ENCODE measurements at places on chromosomes 3 and 15.

GRCh38 chr3:195025884-195026200, 245.1 kb downstream of the XXYLT1 start:
- no peak for DNase-seq

- DNase-seq: no peak
Measured at GRCh38 chr3:55267206-55267930, 219.7 kb downstream of the WNT5A start.

GRCh38 chr3:61030469-61031035, 220.7 kb downstream of the FHIT start:
- DNase-seq: peak; percentile 44

DNA sequence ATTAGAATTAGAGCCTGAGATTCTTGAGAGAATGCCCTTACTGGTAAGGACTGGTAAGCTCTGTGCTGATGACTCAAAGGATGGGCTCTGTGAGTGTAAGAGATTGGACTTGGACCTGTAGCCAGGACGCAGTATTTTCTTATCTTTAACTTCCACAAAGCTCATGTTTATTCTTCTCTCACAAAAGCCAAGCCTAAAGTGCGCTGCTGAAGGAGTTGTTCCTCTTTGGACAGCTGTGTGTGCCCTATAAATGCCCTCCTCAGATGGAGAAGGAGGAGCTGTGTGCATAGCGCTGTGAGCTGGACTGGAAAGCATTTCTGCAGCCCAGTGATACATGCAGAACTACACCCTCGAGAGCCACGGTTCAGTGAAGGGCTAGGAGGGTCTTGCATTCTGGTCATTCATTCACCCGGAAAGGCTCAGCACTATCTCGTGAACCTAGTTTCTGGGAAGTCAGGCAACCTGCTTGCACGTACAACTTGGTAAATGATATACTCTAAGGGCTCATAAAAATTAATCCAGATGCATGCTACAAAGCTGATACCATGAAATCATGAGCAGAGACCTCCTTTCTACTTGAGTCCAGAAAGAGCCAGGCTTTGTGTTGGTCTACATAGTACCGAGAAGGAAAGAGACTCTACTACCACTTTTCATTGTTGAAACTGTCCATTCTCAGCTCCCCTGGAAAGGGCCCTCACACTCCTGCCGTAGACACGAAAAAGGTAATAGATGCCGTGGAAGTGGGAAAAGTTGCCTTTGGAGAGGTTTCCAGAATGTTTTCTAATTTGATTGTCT, 103.0 kb upstream of the TBL1XR1 start:
- DNase-seq: no peak

DNA sequence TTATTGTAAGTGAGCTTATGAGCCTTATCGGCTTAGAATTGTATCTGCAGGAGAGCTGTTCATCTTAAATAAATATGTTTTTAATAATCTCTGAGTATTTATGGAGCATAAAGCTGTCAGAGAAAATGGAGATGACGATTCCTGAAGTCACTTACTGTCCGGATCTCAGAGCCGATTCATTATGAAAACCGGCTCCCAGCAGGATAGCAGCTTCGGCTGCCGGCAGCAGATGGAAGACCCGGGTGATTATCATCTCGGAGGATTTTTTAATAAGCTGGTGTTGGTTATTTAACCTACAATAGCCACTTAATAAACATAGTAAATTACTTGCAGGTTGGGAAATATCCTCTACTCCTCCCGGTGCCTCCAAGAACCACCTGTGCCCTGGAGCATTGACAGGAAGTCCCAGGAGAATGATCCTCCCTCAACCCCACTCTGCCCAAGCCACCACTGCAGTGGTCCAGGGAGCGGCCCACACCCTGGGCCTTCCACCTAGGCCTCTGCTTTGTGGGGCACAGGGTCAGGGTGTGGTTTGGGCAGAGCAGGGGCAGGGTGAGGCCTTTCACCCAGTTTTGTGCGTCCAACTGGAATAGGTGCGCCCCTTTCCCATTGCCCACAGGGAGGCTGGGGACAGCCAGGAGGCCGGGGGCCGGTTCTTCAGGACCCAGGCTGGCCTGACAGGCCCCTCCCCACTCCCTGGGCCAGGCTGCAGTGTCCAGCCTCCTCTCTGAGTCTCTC, 42.2 kb upstream of the PRR23E start:
- DNase-seq: no peak

GRCh38 chr3:170914690-170915089, 6.3 kb upstream of the EIF5A2 start:
- no peak for DNase-seq

GRCh38 chr3:147645761-147646160, 236.6 kb downstream of the ZIC1 start:
- no peak for DNase-seq

GRCh38 chr3:48696156-48696555, 10.4 kb upstream of the NCKIPSD start:
- DNase-seq: no peak

GRCh38 chr3:184636741-184637316, 75.0 kb downstream of the MAGEF1 start:
- peak; percentile 86 for DNase-seq

GRCh38 chr3:108838436-108838835, 15.8 kb downstream of the TRAT1 start:
- DNase-seq: no peak

GRCh38 chr3:143311096-143311495, 191.5 kb downstream of the CHST2 start:
- no peak for DNase-seq

GRCh38 chr3:128499724-128500275, 6.8 kb upstream of the GATA2 start:
- DNase-seq: no peak

- DNase-seq: no peak
Measured at GRCh38 chr3:14016900-14017475, 107.7 kb downstream of the CHCHD4 start.

DNA sequence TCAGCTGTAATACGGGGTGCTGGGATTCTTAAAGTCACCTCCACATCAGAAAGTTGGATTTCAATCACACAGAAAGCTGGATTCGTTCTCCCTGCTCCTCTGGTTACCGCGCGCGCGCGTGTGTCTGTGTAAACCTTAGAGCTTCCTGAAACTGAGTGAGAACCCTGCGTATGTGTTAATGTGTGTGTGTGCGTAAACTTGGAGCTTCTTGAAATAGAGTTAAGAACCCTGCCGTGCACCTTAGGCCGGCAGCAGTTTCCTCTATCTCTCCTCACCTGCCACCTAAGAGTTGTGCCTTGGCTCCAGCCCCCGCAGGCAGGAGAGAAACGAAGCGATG, 531 bp downstream of the LZTFL1 start:
- DNase-seq: no peak

GRCh38 chr15:74892313-74892712, 2.5 kb downstream of the MPI start:
- DNase-seq: no peak

- DNase-seq: no peak
Measured at GRCh38 chr3:13828501-13829265, 51.2 kb downstream of the WNT7A start.

DNA sequence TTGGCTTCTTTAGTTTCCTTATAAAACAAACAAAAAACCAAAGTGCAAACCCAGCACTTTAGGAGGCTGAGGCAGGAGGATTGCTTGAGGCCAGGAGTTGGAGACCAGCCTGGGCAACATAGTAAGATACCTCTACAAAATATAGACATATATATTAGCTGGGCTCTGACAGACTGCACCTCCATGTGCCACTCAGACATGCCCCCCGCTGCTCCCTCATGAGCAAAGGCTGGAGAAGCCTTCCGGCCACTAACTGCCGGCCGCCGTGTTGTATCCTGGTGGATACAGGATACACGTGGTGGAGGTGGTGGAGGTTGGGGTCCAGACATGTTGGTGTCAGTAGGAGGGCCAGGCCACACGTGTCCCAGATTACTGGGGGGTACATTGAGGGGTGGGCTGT, 29.4 kb upstream of the CCR4 start:
- no peak for DNase-seq

- DNase-seq: peak; percentile 66
Measured at GRCh38 chr3:51799879-51800749, 21.1 kb upstream of the IQCF6 start.

DNA sequence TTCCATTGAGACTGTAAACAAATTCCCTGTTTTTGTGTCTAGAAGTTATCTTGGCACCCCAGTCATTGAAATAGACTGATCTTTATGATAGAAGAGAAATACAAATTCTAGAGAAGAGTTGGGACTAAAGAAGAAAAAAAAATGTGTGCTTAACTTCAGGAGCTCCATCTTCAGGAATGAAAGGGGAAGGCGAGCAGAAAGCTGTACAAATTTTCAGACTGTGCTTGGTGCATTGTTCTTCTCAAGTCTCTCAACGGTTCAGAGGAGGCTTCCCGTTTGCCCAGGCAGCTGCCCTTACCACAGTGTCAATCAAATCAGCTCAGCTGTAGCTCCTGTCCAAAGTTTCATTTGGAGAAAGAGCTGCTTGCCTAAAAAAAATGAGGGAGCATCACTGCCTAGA, 41.7 kb downstream of the OXSM start:
- DNase-seq: peak; percentile 46

GRCh38 chr15:89167267-89168176, 53.9 kb downstream of the RLBP1 start:
- DNase-seq: peak; percentile 87

GRCh38 chr3:36944012-36944640, 728 bp downstream of the TRANK1 start:
- DNase-seq: no peak

GRCh38 chr3:128597900-128598299, 52.7 kb downstream of the RPN1 start:
- DNase-seq: no peak

DNA sequence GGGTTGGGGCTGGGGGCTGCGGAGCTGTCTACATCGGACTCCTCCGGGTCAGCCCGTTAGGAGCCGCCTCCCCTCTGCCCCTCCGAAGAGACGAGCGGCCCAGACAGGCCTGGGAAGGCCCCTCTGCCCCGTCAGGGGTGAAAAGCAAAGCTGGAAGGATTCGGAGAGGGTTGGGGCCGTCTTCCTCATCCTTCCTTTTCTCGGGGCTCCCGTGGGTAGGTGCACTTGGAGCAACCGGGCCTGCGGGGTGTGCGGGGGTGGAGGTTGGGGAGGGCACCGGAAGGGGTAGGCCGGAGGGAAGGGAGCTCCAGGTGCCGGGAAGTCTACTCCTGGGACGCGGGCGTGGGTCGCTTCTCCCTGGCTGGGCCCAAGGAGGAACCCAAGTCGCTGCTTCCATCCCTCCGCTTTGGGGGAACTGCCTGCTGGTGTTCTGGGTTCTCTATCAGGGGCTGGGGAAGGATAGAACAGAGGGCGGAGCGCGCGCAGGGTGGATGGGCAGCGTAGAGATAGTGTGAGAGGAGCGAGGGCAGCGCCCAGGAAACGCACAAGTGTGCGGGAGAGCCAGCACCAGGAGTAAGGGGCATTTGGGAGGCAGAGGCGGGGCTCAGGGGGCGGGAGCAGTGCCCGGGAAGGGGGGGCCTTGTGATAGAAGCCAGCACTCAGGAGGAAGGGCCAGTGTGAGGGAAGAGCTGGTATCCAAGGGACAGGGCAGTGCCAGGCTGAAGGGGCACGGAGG, 590 bp downstream of the POLR2H start:
- peak; percentile 72 for DNase-seq

DNA sequence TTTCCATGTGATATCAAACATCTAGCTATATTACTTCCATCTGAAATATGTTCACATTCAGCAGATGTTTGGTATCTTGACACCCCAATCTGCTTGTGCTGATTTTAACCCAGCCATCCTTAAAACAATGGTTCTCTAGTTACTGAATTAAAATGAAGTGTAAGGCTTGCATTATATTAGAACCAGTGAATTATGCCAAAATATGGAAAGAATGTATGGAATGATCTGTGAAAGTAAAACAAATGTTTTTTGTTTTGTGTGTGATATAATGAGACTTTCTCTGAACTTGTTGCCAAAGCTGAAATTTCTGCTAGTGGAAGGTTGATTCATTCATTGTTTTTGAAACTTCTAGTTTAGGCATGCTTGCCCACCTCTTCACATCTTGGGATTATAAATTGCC, 317.1 kb downstream of the MEX3B start:
- DNase-seq: no peak

DNA sequence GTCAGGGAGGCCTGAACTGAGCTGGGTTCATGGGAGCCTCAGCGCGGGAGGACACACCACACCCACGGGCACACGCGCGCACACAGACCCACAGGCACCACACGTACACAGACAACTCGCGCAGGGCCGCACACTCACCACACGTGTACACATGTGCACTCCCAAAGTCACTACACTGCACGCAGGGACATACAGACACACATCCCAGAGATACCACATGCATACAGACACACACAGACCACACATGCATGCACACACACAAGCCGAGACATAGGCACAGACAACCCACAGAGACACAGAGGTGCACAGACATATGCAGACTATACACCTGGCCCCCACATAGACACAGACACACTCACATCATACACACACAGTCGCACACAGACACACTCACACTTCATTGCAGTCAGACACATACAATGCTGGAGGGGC, 1.1 kb upstream of the MGLL start:
- DNase-seq: no peak
